ENCODE measurements at places on chromosomes 13 and 19.

GRCh38 chr13:26208287-26208686 lies 13.8 kb downstream of the RNF6 start:
- no peak for DNase-seq

GRCh38 chr19:2315818-2316353 lies 7.9 kb upstream of the LINGO3 start:
- DNase-seq, result no peak

- DNase-seq, result no peak
Observed at GRCh38 chr13:49622174-49622946, 5.9 kb upstream of the ARL11 start.

DNA sequence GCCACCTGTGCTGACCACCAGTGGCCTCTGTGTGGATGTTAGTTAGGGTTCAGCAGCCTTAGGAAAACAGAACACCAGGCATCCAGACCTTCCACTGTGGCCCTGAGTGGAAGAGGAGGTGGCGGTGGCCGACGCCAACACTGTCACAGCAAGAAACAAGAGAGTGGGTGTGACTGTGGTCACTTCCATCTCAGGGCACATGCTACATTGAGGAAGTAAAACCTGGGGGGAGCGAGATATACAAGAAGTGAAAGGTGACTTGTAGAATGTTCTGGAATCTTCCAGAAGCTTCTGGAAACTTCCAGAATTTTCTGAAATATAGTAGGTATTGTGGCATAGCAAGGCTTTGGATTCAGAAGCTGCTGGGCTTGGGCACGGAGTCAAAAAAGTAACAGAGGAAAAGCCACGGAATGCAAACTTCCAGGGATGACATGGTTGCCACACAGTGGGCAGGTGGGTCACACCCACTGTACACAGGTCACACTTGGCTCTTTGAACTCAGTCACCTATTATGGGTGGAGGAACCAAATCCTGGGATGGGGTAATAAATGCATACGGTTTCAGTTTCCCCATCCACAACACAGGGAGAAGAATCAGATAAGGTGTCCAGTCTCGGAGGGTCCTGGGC lies 24.3 kb downstream of the GNG7 start:
- no peak for DNase-seq

DNA sequence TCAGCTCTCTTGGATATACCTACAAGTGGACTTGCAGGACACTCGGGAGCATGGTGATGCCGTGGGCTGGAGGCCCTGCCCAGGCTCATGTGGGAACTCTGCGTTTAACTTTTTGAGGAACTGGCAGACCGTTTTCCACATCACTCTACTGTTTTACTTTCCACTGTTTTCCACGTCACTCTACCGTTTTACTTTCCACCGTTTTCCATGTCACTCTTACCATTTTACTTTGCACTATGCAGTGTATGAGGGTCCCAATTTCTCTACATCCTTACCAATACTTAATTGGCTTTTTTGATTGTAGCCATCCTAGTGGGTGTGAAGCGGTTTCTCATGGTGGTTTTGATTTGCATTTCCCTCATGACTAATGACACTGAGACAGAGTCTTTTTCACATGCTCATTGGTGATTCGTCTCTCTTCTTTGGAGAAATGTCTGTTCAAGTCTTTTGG lies 40.5 kb downstream of the GATAD2A start:
- DNase-seq, result no peak

GRCh38 chr13:31168166-31168565 lies 6.5 kb upstream of the HSPH1 start:
- DNase-seq, result no peak

Data from activated CD4-positive, alpha-beta T cell treated with anti-CD3 and anti-CD28 coated beads, Interleukin-2, amount 50 U/mL, for 4 hours (primary cell).